ENCODE measurements at places on chromosomes 11 and 22. TPM values are rescaled to one million over a fixed set of nuclear protein-coding genes. Genes with fewer than 3 reads are reported as not detected.

KDM2A gene
- 54.0 TPM for total RNA-seq

SAC3D1 gene
- total RNA-seq, result 26.2 TPM

SCARF2 gene
- total RNA-seq, result 26.3 TPM

TOP3B gene
- total RNA-seq, result 68.6 TPM

NUP98 gene
- total RNA-seq, result 91.4 TPM

OR8A1 gene
- not detected for total RNA-seq

CCND1 gene
- 224 TPM for total RNA-seq

FIBIN gene
- total RNA-seq, result 0.37 TPM

PKDREJ gene
- total RNA-seq, result 0.07 TPM

HEPN1 gene
- not detected for total RNA-seq

FAM111B gene
- total RNA-seq, result 25.5 TPM

OR52N4 gene
- 0.44 TPM for total RNA-seq

HIKESHI gene
- 52.8 TPM for total RNA-seq

FJX1 gene
- 11.0 TPM for total RNA-seq

UBQLNL gene
- 0.24 TPM for total RNA-seq

PATE4 gene
- not detected for total RNA-seq

P2RX6 gene
- 0.13 TPM for total RNA-seq

RAB3IL1 gene
- total RNA-seq, result 7.2 TPM

NUCB2 gene
- total RNA-seq, result 16.7 TPM

MYEOV gene
- 1.4 TPM for total RNA-seq

OR51B2 gene
- not detected for total RNA-seq

GALNT18 gene
- total RNA-seq, result 5.0 TPM

GPR83 gene
- 0.48 TPM for total RNA-seq

SCYL1 gene
- total RNA-seq, result 69.6 TPM

NARS2 gene
- 42.6 TPM for total RNA-seq

ACTN3 gene
- 20.4 TPM for total RNA-seq

LINC01488 gene
- not detected for total RNA-seq

CCDC89 gene
- not detected for total RNA-seq

HEPHL1 gene
- total RNA-seq, result 0.13 TPM

RASD2 gene
- total RNA-seq, result 2.5 TPM

KRTAP5-11 gene
- total RNA-seq, result not detected

OR51B5 gene
- 0.26 TPM for total RNA-seq

BBOX1 gene
- total RNA-seq, result not detected

TMPRSS5 gene
- total RNA-seq, result 1.7 TPM

TYR gene
- total RNA-seq, result not detected

B4GALNT4 gene
- total RNA-seq, result 97.8 TPM

CLDN5 gene
- total RNA-seq, result 1.9 TPM

WT1 gene
- total RNA-seq, result 0.09 TPM

AMBRA1 gene
- total RNA-seq, result 32.2 TPM

RASGRP2 gene
- total RNA-seq, result 40.3 TPM

SMC1B gene
- total RNA-seq, result 0.11 TPM

TCIRG1 gene
- total RNA-seq, result 51.1 TPM

MPPED1 gene
- total RNA-seq, result 0.16 TPM

GGT5 gene
- 0.09 TPM for total RNA-seq

Measured in WTC11 (cell line).